ENCODE measurements at places on chromosomes 2 and 18.

GRCh38 chr2:229765721-229766120 lies 51.4 kb upstream of the DNER start:
- DNase-seq = no peak

DNA sequence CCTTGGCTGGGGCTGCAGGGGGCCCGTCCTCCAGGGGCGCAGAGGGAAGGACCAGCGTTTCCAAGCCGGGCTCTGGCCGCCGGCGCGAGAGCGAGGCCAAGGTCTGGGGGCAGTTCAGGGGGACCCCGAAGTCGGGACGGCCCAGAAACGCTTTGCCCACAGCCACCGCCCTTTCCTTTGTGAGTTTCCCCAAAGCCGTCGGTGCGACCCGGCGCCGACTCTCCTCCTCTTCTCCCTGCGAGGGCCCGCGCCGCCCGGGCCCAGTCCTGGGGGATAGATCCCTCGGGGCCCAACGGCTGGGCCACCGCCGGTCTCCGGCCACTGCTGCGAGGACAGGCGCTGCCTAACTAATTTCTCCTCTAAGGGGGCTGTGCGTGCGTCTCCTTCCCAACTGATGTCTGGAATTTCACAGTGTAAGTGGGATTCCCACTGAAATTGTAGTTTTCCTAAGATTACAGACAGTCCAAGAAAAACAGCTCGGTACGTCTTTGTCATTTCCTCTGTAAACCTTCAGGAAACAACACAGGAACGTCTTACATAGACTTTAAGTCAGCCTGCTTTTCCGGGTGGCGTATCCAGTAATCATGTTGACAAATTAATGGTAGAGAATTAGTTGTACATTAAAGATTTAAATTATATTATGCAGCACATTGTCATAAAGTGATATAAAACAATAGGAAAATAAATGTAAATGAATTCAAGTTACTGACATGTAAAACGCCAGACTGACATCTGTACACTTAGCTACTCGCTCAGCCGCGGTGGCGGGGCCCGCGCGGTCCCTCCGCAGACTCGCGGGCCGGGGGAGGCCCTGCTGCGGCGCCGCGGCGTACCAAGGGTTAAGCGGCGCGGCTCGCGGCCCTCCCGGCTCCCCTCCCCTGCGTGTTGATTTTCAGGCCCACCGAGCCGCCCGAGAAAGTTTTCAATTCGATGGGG lies 139.4 kb upstream of the SIX3 start:
- no peak for DNase-seq

DNA sequence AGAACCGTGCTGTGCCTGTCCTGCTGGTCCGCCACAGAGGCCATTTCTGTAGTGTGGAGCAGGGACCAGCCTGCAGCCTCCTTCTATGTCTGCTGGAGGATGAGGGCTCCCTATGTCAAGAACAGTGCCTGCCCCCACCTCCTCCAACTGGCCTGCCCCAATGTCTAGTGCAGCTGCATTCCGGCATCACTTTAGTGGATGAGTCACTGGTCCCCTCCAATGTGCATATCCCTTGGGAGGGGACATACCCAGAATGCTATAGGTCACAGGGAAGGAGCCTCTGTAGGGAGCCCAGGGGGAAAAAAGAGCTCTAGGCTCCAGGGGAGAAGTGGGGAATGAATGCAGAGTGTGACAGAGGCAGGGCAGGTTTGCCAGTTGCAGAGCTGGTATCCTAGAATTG lies 219.6 kb downstream of the CELF4 start:
- DNase-seq = no peak

GRCh38 chr2:3601561-3602271 lies 6.8 kb downstream of the COLEC11 start:
- DNase-seq = no peak

GRCh38 chr2:145835665-145836064 lies 1315.7 kb upstream of the ZEB2 start:
- no peak for DNase-seq

DNA sequence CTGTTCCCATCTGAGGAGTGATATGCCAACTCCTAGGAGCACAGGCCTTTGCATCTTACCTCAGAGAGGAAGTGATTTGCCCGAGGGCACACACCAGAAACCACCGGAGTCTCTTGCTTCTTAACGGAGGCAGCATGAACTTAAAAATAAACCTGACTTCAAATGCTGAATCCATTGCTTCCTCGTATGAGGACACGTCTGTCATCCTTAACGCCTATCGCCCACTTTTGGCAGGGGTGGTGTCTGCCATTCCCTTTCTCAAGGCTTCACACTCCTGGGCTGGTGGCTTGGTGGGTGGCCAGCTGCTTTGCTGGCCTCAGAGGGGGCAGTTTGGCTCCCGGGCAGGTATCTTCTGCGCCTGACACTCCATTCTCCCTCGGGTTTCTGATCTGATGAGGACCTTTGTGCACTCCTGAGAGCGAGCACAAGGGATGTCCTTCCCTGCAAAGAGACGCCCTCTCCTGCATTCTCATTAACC lies 1.1 kb upstream of the PREB start:
- no peak for DNase-seq

GRCh38 chr18:46469186-46469915 lies 187.7 kb downstream of the LOXHD1 start:
- no peak for DNase-seq

DNA sequence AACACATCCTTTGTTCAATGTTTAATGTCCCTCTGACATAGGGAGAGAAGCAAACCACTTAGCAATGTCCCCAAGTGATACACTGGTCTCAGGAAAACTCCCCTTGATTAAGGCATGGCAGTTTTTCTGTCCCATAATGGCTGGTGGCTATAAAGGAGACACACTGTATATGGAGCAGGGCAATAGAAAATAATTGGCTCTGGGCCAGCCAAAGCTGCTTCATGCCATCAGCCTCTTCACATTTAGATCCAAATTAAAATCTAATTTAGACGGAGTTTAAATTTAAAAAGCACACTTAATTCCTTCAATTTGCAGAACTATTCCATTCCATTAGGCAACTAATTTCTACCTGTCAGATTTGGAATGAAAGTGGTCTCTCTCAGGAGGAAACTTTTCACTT lies 638.1 kb downstream of the DSC3 start:
- no peak for DNase-seq

DNA sequence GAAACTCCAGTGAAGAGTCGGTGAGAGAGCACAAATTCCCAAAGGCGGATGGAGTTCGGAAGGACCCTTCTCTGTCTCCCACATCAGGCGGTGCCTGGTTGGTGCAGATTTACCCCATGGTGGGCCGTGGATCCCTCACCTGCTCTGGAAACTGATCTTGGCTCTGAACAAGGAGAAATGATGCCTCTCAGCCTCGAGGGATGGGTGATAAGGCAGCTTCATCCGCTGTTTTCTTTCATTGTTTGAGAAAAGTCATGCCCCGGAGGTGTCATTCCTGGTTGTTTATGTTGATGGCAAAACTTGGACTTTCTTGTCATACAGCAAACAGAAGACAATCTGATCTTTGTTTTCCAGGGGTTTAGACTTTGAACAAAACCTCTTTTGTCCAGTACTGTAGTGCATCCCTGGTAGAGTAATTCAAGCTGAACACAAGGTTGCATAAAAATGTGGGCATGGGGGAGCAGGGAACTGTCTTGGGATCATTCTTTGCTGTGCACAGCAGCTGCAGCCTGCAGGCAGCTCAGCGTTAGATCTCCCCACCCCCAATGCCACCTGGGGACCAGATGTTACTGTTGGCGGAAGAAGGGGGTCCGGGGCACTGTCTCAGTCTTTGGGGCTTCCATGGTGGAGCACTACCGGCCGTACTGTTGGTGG lies 81.3 kb downstream of the NFATC1 start:
- DNase-seq = no peak

- DNase-seq = no peak
Measured at GRCh38 chr18:42174909-42175308, 219.9 kb downstream of the PIK3C3 start.

- DNase-seq = no peak
Measured at GRCh38 chr2:181786371-181787228, 104.9 kb upstream of the ITPRID2 start.

- no peak for DNase-seq
Measured at GRCh38 chr2:101779190-101779589, 81.7 kb downstream of the MAP4K4 start.

DNA sequence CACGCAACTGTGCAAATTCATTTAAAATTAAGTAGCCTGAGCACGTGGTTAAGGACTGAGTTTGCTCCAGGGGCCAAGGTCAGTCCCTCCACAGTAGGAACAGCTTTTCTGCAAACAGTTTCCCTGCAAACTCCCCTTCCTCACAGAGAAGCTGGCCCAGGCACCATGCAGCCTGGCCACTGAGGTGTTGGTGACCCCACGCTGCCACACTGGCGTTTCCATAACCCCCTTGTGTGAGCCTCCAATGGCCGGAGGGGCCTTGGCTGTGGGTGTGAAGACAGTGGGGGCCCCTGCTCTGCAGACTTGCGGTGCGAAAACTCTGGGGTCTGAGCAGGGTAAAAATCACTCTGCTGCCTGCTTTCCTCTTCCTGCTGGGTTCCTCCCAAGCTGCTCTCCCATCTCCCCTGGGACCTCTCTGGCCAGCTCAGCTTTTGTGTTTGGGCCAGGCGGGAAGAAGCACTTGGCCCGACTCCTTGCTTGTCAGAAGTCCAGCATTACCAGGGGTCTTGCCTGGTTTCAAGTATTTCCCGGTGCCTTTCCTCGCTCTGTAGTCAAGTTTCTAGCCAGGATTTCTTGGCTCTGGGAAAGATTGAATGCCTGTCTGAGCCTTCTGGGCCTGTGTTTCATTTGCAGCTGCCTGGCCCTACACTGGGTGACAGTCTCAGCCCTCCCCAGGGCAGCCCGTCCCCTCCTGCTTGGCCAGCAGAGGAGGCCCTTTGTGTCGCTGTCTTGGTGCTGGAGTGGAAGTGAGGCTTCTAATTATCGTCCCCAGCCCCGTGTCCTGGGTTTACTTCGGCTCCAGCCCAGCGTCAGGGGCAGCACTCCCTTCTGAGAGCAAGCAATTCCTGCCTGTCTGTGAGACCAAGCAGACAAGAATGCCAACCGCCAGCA lies 131.4 kb upstream of the SLC1A4 start:
- no peak for DNase-seq

DNA sequence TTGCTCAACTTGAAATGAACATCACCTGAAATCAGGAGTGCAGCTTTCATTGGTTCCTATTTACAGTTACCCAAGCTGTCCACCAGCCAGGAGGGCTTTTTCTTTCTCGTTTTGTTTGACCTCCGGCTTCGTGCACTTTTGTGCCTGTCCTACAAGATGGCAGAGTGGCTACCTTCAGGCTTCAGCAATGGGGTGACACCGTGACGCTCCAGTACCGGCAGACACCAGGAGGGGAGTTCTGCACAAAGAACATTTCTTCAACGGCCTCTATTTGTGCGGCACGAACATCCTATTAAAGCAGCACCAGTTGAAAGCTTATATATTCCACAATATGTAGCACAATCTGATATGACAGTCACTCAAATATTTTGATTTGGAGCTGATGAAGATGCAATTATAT lies 18.3 kb downstream of the RNASEH1 start:
- no peak for DNase-seq

DNA sequence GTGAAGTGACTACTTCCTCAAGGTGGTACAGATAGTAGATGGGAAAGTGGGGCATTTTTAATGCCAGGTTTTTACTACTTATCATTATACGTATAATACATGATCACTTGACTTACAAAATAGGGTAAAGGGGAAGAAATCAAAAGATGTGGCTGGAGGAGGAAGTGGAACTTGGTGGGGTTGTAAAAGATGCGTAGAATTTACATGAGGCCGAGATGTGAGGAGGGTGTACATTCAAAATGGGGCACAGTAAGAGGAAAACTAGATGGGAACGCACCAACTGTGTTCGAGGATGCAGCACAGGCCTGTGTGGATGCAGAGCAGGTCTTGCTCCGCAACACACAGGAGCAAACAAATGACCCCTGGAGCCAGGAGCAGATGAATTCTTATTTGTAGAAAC lies 403.3 kb downstream of the TXNL1 start:
- no peak for DNase-seq

GRCh38 chr2:158756976-158757375 lies 38.1 kb upstream of the DAPL1 start:
- DNase-seq = no peak

DNA sequence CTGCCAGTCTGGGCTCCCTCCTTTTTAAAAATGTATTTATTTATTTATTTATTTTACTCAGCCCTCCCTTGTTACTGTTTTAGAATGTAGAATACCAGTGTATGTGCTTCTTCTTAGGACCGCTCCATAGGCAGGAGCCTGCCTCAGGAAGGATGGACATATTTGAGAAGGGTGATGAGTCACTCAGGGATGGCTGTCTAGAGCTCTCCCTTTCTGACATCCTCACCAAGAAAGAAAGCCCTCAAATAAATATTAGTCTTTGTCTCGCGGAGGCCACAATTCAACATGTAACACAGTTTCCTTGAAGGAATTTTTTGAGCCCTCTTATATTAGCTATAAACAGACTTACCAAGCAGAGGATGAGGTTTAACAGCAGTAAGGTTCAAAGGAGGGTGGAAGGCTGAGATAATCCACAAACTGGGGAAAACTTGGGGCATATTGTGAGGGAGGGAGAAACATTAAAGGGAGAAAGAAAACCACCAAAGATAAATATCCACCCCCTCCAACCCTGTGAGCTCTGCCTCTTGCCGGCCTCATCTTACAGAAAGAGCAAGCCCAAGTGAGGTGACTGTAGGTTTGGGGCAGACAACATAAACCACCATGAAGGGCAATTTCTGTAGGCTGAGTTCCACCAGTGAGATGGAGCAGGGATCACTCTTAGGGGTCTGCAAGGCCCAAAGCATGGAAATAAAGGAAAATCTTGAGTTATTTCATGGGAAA lies 163.4 kb downstream of the LRRTM1 start:
- no peak for DNase-seq

DNA sequence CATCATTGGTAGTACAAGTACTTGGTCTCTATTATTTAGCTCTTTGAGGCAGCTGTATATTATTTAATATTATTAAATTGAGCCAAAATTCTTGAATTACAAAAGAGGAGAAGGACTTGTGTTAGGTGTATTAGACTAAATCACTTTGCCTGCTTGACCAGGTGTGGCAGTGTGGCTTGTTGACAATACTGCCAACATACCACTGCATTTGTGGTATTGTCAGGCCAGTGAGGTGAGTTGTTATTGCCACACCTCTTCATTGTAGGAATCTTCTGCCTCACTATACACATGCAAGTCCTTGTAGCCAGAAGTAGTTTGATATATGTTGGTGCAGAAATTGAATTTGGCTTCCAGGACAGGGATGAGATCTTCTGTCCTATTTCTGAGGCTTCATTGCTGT lies 40.5 kb downstream of the CYP20A1 start:
- DNase-seq = no peak

All from CMK (cell line).